Activated naive CD4-positive, alpha-beta T cell treated with Interleukin-2 at 50 U/mL for 16 hours (primary cell): ENCODE measurements at places on chromosomes 16 and 17.

- DNase-seq, result no peak
Observed at GRCh38 chr17:82252511-82253178, 20.9 kb downstream of the CSNK1D start.

DNA sequence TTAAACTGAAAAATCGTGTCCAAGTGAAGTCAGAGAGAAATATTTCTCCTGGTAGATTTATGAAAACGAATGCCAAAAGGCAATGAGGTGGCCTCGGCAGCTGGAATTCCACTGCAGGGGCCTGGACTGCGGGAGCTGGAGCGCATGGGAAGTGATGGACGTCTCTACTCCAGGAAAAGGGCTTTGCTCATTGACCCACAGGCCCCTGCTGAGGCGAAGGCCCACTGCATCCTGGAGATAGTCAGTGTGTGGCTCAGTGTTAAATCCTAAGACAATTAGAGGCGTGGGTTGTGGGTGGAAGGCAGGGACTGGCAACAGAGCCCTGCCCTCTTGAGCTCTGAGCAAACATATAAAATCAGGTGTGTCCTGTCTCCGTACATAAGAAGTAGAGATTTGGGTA lies 191.4 kb downstream of the SLC39A11 start:
- DNase-seq, result no peak

DNA sequence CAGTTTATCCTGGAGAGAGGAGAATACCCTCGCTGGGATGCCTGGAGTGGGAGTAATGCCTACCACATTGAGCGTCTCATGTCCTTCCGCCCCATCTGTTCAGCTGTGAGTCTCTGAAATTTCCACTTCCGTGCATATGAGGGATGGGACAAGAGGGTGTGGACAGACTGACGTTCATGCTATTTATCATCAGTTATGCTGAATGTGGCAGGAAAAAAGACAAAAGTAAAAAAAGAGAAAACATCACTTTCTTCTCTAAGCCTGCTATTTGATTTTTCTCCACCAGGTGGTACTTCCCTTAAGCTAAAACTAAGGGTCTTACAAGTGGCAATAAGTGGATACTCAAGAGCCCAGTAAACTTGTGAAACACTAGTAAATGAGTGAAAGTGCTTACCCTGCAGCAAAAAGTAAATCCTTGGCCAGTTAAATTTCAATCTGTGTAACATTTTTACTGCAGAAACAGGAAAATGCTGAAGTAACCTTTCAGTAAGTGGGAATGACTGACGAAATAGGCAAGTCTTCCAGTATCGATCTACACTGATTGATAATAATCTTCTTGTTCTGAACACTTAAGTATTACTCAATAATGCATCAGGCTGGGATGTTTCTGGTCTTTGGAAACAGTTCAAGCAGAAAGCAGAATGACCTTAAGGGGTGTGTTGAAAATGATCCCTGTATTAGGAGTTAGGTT lies 5.6 kb downstream of the CRYBA1 start:
- no peak for DNase-seq

- DNase-seq, result no peak
Observed at GRCh38 chr17:79655672-79656290, 44.9 kb upstream of the RBFOX3 start.

DNA sequence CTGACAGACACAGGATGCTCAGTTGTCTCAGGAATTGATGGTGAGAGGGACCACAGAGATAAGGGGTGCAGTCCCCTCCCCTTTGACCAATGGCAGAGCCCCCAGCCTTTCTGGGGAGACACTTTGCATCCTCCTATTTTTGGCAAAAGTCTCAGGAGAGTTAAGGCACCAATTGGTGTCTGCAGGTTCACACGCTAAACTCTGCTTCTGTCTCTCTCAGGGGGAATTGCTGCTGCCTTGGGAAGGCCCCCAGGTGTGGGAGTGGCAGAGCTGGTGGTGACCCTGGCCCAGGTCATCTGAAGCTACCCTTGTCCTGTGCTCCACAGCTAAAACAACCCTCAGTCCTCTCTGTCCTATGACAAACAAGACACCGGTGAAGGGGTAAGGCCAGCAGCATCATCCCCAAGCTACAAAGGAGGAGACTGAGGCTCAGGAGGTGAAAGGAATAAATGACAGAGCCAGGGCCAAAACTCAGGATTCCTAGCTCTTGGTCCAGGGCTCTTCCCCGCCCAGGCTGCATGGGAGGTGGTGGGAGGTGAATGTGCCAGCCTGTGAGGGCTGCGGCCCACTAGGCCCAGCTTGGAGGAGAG lies 20.3 kb downstream of the OSBPL7 start:
- DNase-seq, result no peak
